ENCODE measurements at places on chromosomes 16 and 17.

- DNase-seq = no peak
Measured at GRCh38 chr17:39001703-39002637, 34.8 kb upstream of the FBXO47 start.

- no peak for DNase-seq
Measured at GRCh38 chr16:55876854-55877253, 1.7 kb upstream of the CES5A start.

DNA sequence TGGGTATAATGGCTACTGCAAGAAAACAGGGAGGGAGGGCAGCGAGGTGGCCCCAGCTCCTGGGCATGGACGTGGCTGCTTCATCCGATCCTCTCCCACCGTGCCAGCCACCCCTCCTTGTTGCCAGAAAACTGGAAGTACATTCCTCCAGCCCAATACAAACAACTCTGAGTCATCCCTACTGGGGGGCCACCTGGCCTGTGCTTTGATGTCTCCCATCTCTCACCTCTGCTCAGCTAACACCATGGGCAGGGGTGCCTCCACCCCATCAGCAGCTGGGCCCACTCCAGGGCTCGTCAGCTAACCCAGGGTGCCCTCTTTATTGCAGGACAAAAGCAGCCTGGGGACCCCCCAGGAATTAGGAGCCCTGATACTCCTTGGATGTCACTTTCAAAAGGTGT is 2.0 kb downstream of the RHBDF2 start:
- DNase-seq = no peak

DNA sequence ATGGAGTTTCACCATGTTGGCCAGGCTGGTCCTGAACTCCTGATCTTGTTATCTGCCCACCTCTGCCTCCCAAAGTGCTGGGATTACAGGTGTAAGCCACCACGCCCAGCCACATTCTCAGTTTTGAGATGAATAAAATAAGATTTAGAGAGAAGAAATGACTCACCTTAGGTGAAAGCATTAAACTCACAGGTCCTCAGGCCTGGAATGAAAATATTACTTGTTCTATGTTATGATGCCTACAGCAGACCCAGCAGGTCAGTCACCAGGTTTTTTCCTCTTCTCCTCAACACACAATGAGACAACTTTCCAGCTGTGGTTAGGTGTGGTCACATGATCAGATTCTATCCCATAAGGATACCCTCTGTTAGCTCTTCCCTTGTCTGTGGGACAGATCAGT is 150.3 kb downstream of the C16orf95 start:
- no peak for DNase-seq

DNA sequence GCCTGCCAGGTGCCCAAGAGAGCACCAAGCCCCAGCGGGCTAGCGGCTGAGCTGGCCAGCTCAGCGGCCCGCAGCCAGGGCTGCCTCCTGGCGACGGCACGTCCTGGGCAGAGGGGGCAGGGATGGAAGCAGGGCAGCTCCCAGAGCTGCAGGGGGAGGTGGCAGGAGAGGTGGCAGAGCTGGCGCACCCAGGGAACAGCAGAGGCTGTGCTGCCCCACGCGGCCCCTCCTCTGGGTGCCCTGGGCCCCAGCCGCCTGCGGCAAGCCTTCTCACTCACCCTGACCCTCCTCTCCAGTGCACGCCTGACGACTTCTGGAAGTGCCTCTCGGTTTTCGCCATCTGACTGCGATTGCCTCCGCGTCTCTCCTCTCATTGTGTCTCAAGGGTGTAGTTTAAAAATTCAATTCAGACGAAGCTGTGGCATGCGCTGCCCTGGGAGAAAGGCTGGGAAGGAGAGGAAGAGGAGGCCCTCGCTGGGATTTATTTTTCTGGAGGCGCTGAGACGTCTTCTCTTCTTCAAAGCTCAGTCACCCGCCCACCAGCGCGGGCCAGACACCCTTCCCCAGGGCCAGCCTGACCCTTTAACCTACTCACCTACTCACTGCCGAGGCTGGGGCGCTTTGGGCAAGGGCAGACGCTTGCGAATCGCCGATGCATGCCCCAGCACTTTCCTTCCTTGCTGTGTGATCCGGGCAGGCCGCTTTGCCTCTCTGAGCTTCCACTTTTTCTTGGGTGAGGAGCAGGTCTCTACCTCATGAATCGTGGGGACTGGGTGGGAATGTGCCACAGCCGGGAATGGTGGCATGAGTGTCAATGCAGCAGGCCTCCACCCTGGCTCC is 24.9 kb downstream of the GSE1 start:
- no peak for DNase-seq

GRCh38 chr17:73973586-73974409 is 229.7 kb upstream of the RPL38 start:
- no peak for DNase-seq

DNA sequence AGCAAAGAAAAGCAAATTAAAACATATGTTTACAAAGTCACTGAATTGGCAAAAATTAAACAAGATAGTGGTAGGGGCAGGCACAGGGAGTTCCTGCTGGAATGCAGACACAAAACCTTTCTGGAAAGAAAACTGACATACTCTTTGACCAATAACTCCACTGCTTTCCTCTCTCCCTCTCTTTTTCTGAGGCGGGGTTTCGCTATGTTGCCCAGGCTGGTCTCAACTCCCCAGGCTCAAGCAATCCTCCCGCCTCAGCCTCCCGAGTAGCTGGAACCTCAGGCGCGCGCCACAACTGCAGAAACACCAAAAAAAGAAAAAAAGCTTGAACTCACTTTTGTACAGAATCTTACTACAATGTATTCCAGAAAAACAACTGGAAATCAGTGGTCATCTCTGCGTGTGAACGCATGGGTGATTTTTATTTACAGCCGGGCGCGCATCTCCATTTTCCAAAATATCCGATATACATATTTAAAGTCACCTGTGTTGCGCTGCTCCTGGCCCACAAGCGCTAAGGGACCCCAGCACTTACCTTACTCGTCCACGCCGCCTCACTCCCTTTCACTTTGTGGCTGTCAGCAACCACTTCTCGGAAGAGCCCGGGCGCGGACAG is 480 bp downstream of the TXNL4B start:
- no peak for DNase-seq

DNA sequence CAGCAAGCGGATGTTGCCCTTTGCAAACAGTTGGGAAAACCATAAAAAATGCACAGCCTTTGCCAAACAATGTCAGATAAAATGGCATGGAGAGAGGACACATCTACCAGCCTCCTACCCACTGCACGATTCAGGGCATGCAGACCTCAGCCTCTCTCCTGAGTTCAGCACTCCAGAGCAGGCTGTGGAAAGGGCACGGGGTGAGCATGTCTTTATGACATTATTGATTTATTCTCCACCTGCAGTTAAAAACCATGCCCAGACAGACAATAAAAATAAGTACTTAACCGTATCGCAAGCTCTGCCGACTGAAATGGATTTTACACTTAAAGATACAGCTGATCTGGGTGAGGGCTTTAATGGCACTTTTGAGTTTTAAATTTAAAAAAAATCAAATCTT is 127.1 kb downstream of the MAF start:
- no peak for DNase-seq

GRCh38 chr17:78272914-78273258 is 41.5 kb downstream of the TMEM235 start:
- DNase-seq = no peak

DNA sequence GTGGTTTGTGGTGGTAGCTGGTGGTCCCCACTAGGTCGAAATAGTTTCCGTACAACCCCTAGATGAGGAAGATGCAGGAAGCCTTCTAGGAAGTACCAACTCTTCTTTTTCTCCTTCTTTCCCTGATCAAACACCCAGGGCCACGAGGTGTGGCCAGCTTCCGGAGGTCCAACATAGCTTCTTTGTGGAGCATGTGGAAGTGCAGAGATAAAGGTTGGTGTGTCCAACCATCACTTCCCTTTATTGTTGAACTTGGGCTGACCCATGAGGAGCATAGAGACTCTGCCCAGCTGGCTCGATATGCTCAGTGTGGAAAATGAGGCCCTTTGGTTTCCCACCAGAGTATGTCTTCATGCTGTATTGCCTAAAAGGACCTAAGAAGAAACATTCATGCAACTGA is 6.3 kb upstream of the RGS9 start:
- DNase-seq = no peak

DNA sequence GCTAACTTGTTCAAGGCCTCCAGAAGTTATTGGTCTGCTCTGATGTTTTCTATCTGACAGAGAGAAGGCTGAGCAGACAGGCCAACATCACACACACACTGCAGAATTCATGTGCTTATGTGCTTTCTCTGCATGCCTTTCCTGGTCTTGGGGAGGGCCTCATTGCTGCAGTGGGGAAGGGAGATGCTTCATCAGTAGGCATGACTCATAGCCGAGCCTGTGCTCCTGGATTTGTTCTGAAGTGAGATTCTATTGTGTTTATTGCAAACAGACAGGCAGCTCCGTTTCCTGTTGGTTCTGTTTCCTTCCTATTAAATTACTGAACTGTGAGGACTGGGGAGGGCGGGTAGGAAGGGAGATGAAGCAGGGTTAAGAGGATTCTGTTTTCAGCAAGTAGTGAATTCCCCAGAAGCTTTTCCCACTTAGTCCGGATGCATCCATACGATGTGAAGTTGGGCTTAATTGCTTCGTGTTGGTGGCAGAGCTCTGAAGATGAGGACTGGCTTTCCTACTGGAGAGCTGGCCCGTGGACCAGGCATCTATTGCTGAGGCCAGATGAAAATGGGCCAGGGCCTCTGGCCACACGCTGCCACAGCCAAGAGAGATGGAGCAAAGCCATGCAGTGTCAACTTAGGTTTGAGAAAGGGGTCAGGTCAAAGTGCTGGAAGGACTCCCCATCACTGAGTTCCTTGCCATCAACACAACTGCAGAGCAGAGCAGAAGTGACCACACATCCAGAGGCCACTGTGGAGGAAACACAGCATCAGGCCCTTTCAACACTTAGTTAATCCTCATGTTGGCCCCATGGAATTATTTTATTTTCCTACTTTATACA is 179.3 kb downstream of the UTP18 start:
- DNase-seq = no peak

GRCh38 chr16:4015275-4016004 is 100.8 kb downstream of the ADCY9 start:
- no peak for DNase-seq

DNA sequence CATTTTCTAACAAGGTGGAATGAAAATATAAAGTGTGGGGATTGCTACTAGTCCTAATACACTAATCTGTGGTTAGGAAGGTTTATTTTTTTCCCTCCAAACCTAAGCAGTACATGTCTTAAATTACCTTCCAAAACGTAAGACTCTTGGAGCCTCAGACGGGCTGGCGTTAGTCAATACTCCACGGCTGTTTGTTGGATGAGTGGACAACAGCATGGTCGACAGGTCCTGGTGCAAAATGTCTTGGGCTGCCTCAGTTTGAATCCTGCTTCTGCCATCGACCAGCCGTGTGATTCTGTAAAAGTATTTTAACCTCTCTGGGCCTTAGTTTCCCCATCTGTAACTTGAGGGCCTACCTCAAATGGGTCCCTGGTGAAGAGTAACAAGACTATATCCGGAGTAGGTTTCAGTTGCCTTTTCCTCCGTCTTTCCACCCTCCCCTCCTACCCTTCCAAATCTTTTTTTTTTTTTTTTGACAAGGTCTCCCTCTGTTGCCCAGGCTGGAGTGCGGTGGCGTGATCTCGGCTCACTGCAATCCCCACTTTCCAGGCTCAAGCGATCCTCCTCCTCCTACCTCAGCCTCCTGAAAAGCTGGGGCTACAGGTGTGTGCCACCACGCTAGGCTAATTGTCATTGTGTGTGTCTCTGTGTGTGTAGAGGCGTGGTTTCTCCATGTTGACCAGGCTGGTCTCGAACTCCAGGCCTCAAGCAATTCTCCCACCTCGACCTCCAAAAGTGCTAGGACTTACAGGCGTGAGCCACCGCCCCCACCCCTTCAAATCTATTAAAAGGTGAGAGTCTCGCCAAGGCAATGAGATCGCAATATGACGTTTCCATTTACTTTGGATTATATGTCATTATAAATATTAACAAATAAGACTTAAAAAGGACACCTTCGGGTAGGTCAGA is 5.8 kb downstream of the SCGB1C2 start:
- DNase-seq = no peak

- DNase-seq = no peak
Measured at GRCh38 chr17:11506635-11507034, 91.6 kb upstream of the DNAH9 start.

DNA sequence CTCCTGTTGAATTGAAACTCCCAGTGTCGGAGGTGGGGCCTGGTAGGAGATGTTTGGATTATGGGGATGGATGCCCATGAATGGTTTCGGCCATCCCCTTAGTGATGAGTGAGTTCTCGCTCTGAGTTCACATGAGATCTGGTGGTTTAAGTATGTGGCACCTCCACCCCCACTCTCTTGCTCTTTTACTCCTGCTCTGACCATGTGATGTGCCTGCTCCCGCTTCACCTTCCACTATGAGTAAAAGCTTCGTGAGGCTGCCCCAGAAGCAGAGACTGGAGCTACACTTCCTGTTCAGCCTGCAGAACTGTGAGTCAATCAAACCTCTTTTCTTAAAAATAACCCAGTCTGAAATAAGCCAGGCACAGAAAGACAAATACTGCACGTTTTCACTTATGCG is 512.4 kb downstream of the HS3ST4 start:
- no peak for DNase-seq

GRCh38 chr17:7281953-7282751 is 634 bp downstream of the SLC2A4 start:
- DNase-seq = no peak

GRCh38 chr16:856101-856500 is 55.6 kb upstream of the GNG13 start:
- no peak for DNase-seq

- DNase-seq = no peak
Measured at GRCh38 chr17:17077101-17077500, 34.8 kb downstream of the MPRIP start.

DNA sequence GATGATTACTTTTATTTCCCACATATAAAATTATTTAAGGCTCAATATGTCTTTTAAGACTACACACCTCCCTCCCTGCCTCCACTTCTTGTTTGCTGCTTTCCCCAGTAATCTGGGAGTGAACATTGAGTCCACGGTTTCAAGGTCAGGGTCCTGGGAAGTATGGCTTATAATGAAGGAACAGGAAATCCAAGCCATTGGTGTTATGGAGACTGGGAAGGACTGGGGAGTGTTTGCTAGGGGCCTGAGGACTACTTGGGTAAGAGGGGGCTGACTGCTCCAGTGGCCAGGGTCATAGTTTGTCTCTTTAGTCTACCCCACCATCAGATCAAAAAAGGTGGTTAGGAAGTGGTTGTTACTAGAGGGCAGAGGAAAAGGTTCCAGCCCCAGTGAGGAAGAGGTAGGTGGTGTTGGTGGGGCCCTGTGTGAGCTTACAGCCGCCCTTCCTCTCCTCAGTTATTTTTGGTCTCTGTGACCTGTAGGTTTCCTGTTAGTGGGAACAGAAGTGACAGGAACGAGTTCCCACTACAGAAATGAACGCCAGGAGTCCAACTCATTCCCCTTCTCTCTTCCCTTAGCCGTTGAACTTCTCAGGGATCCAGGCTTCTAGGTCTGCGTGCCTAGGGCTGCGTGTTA is 742 bp upstream of the SLC16A13 start:
- peak; percentile 79 for DNase-seq

DNA sequence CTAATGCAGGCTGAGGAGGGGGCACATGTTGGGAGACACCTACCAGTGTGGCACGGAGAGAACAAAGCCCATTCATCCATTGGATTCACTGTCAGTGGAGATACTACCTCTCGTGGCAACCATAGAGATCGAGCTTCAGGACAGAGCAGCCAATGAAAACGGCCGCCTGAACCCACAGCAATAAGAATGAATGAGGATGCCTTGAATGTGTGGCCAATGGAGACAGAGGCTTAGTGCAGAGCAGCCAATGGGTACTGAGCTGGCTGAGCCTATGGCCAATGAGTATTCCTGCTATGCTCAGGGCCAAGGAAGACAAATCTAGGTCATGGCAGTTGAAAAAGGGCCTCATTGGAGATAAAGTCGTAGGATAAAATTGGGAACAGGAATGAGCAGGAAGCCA is 10.9 kb downstream of the ARHGEF15 start:
- DNase-seq = no peak
